ENCODE measurements at places on chromosomes 1 and 21. TPM values are rescaled to one million over a fixed set of nuclear protein-coding genes. Genes with fewer than 3 reads are reported as not detected.

The IL19 gene
- polyA plus RNA-seq = not detected

The CRYAA gene
- not detected for polyA plus RNA-seq

The SUSD4 gene
- polyA plus RNA-seq = 4.2 TPM

The KLHDC8A gene
- polyA plus RNA-seq = not detected

The IGSF8 gene
- 59.2 TPM for polyA plus RNA-seq

The NR1I3 gene
- not detected for polyA plus RNA-seq

- H3K27ac ChIP-seq = no peak overlapping the region
- no peak overlapping the region for H3K4me3 ChIP-seq
- H3K36me3 ChIP-seq = no peaks in the 10 kb centered on the region
- H3K27me3 ChIP-seq = no peaks in the 10 kb centered on the region
Measured at GRCh38 chr1:201766131-201766866, 62.7 kb upstream of the IPO9 start.

DNA sequence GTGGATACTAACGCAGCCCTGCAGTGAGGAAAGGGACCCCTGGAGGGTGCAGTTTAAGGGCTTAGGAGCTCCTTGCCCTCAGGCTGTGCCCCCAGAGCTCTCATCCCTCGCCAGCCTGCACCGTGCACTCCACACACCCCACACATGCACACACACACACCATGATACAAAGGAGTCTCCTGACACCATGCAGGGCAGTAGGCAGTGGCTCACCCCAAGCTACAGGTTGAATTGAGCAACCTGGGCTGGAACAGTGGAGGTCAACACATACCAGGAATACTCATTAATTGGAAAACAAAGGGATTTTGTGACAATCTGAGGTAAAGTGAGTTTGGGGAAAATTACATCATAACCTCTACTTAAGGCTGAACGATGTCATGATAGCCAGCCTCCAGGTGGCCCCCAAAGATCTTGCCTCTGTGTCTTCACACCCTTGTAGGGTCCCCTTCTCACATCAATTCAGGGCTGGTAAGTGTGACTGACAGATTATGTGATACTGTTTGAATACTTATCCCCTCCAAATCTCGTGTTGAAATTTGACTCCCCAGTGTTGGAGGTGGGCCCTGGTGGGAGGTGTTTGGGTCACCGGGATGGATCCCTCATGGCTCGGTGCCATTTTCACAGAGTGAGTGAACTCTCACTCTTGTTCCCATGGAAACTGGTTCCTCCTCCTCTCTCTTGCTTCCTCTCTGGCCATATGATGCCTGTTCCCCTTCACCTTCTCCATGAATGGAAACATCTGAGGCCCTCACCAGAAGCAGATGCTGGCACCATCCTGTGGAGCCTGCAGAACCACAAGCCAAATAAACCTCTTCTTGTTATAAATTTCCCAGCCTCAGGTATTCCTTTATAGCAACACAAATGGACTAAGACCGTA lies 111.0 kb upstream of the RAB4A start:
- H3K27ac ChIP-seq = no peak overlapping the region
- DNase-seq = no peak
- no peaks in the 10 kb centered on the region for H3K36me3 ChIP-seq
- no peak overlapping the region for H3K4me3 ChIP-seq
- H3K27me3 ChIP-seq = no peaks in the 10 kb centered on the region

- no peak overlapping the region for H3K27ac ChIP-seq
- no peaks in the 10 kb centered on the region for H3K4me1 ChIP-seq
- H3K4me3 ChIP-seq = no peak overlapping the region
- DNase-seq = no peak
- no peaks in the 10 kb centered on the region for H3K36me3 ChIP-seq
- no peaks in the 10 kb centered on the region for H3K27me3 ChIP-seq
Measured at GRCh38 chr1:68101829-68102228, 51.4 kb upstream of the DIRAS3 start.

- H3K27me3 ChIP-seq = peaks cover 5% of the 10 kb centered on the region
- H3K4me3 ChIP-seq = no peak overlapping the region
- no peaks in the 10 kb centered on the region for H3K36me3 ChIP-seq
- H3K4me1 ChIP-seq = no peaks in the 10 kb centered on the region
- no peak for DNase-seq
- H3K27ac ChIP-seq = no peak overlapping the region
Measured at GRCh38 chr1:22385537-22385936, 66.1 kb upstream of the ZBTB40 start.

DNA sequence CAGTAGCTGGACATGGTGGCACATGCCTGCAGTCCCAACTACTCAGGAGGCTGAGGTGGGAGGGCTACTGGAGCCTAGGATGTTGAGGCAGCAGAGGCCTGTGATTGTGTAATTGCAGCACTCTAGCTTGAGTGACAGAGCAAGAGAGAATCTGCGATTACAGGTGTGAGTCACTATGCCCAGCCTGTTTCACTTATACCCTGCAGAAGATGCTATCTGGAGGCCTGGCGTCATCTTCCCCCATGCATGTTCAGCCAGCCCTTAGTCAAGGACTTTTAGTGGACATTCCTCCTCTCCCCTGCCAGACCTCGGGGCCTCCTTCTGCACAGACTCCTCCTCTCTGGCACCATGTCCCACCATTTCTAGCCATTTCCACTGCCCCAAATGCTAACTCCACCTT lies 36.3 kb upstream of the RCC2 start:
- H3K27me3 ChIP-seq = no peaks in the 10 kb centered on the region
- no peak overlapping the region for H3K27ac ChIP-seq
- H3K36me3 ChIP-seq = no peaks in the 10 kb centered on the region
- no peak for DNase-seq
- H3K4me3 ChIP-seq = no peak overlapping the region

DNA sequence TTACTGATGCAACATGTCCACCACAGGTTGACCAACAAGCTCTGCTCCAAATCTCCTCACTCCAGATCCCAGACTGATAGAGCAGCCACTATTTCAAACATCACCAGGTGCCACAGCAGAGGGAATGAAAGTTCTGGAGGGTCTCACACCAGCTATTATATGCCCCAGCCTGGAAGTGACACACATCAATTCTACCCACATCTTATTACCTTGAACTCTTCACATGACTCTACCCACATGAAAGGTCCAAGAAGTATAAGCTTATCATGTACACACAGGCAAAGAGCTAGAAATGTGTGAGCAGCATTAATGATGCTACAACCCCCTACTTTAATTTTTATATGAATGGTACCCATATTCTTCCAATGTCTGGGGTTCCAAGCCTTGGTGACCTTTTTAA lies 64.2 kb downstream of the SH3GLB1 start:
- no peak overlapping the region for H3K4me3 ChIP-seq
- no peak for DNase-seq
- H3K27me3 ChIP-seq = no peaks in the 10 kb centered on the region
- no peaks in the 10 kb centered on the region for H3K4me1 ChIP-seq
- no peak overlapping the region for H3K27ac ChIP-seq

- H3K4me1 ChIP-seq = no peaks in the 10 kb centered on the region
- H3K27ac ChIP-seq = no peak overlapping the region
- H3K27me3 ChIP-seq = no peaks in the 10 kb centered on the region
- no peak overlapping the region for H3K4me3 ChIP-seq
- no peak for DNase-seq
Measured at GRCh38 chr1:206032380-206033140, 8.9 kb upstream of the CTSE start.

DNA sequence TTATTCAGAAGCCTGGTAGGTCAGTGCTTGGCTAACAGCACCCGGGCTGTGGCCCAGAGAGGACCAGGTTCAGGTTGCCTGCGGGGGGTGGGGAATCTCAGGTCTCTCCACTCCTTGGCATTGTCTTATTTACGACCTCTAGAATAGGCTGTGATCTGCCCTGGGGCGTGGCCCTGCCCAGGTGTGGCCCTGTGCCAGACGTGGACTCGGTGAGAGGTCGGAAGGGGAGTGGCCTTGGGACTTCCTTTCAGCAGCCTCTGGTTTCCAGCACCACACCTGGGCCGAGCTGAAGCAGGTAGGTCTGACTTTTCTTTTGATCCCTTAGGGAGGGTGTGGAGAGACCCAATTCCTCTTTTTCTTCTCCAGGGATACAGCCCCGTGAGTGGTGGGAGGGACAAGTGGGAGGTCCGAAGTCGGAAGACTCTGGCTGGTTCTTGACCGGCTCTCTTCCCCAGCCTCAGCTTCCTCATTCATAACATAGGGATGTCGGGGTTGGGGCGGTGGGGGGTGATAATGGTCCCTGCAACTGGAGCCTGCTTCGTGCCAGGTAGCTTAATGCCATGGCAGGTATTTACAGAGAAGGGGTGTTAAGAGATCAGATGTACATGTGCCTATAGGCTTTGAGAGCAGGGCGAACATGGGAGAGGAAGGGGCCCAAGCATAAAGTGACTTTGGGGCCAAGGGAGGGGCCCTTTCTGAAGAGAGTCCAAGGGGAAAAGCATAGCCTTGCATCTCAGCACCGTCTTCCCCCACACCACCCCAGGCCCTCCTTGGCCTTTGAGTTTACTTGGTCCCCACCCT lies 16.5 kb downstream of the ACOT11 start:
- DNase-seq = no peak
- H3K27me3 ChIP-seq = no peaks in the 10 kb centered on the region
- H3K4me1 ChIP-seq = no peaks in the 10 kb centered on the region
- H3K36me3 ChIP-seq = no peaks in the 10 kb centered on the region
- no peak overlapping the region for H3K27ac ChIP-seq

DNA sequence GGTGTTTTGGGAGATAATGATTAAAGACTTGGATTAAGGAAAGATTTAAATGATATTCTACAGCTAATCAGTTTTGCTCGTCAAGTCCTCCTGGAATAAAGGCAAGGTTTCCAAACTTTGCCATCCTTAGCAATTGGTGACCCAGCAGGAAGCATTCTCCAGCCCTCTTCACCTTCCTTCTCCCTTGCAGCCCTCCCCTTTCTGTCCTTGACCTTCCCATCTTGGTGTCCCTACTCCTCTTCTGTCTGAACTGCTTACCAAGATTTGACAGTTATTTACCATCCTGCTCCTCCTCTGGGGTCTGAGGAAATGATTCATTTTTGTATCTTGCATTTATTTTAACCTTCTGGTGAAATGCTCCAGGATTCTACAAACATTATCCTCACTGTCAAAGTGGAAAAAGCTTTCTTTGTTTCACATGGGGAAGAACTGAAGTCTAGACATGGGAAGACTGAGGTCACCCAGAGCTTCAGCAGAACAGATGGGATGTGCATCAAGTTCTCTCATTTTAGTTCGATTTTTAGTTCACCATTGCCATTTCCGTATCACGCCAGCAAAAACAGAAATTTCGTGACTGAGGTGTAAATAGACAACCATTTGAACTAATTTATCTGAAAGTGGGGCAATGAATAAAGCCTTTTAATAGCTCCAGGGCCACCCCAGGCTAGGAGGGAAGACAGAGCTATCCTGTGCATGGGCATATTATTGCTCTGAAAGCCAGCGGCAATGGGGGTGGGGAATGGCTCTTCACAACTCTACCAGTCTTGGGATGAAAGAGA lies 504.4 kb upstream of the PLXNA2 start:
- no peaks in the 10 kb centered on the region for H3K27me3 ChIP-seq
- no peak for DNase-seq
- H3K4me1 ChIP-seq = no peaks in the 10 kb centered on the region
- no peak overlapping the region for H3K27ac ChIP-seq

DNA sequence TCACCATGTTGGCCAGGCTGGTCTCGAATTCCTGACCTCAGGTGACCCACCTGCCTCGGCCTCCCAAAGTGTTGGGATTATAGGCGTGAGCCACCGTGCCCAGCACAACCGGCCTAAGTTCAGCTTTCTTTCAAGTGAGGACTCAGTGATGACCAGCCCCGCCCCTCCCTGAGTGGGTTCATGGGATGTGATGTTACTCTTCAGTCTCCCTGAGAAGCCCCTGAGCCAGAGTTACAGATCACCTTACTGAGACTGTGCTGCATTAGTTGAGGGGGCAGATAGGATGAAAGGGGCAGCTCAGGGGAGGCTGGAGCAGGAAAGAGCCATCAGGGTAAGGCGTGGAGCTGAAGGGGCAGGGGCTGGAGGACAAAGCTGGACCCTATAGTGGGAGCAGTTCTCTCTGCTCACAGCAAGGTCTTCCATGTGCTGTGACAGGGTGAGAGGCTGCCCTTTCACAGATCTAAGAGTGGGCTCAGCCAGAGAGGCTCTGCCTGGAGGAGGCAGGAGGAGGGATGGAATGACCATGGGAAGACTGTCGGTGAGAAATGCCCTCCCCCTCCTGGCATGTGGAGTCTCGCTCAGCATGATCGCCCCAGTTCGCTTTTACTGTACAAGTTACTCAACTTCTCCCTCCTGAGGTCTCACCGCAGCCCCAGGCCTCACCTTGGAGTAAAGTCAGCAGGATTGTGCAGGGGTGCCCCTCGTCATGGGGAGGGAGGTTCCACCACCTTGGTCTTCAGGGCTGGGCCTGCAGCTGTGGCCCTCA lies 13.4 kb downstream of the SH2D2A start:
- no peak overlapping the region for H3K4me3 ChIP-seq
- H3K27me3 ChIP-seq = no peaks in the 10 kb centered on the region
- no peak for DNase-seq
- no peak overlapping the region for H3K27ac ChIP-seq
- peaks cover 11% of the 10 kb centered on the region for H3K4me1 ChIP-seq

DNA sequence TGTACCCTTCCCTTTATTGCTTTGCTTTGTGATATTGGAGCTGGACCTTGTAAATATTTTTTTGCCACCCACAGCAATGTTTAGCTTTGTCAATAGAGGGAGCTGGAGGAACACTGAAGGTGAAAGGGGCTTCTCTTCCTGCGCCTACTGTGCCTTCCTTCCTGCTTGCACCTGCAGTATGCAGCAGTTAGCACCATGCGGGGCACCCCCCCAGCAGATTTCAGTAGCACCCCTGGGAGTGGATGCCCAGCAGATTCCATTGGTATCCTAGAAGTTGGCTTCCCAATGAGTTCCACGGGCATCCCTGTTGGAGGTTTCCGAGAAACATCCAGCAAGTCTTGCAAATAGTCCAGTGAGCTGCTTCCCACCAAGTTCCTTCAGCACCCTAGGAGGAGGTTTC lies 25.6 kb downstream of the S100A10 start:
- no peak overlapping the region for H3K27ac ChIP-seq
- no peak overlapping the region for H3K4me3 ChIP-seq
- DNase-seq = peak; percentile 72
- H3K27me3 ChIP-seq = no peaks in the 10 kb centered on the region
- peaks cover 5% of the 10 kb centered on the region for H3K4me1 ChIP-seq

GRCh38 chr1:23611601-23612327 lies 52.5 kb upstream of the ID3 start:
- no peaks in the 10 kb centered on the region for H3K36me3 ChIP-seq
- no peak for DNase-seq
- no peaks in the 10 kb centered on the region for H3K27me3 ChIP-seq
- H3K4me1 ChIP-seq = peaks cover 68% of the 10 kb centered on the region

DNA sequence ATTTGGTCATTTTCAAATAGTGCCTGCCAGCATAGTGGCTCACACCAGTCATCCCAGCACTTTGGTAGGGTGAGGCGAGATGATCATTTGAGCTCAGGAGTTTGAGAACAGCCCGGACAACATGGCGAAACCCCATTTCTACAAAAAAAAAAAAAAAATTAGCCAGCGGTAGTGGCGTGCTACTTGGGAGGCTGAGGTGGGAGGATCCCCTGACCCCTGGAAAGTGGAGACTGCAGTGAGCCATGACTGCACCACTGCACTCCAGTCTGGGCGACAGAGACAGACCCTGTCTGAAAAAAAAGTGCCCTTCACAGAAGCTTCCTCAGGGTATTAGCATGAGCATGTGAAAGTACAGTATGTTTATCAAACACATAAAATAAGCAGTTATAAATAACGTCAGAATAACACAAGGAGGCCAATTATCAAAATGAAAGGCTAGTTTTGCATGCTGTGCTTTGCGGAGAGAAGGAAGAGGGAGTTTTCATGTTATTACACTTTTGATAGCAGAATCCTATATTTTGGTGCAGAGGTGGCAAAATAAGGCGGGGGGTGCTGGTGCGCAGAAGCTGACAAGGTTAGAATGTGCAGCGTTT lies 781 bp upstream of the METTL13 start:
- peaks cover 47% of the 10 kb centered on the region for H3K4me1 ChIP-seq
- DNase-seq = no peak
- no peaks in the 10 kb centered on the region for H3K27me3 ChIP-seq
- H3K36me3 ChIP-seq = peaks cover under 1% of the 10 kb centered on the region
- H3K4me3 ChIP-seq = peak overlapping the region; percentile 60

All from CD8-positive, alpha-beta memory T cell (primary cell).